ENCODE measurements at places on chromosomes 11 and 22. TPM values are rescaled to one million over a fixed set of nuclear protein-coding genes. Genes with fewer than 3 reads are reported as not detected.

DNAJB7 gene
- not detected for total RNA-seq

SYT12 gene
- total RNA-seq = 0.41 TPM

TMEM179B gene
- 17.1 TPM for total RNA-seq

BLID gene
- total RNA-seq = 1.2 TPM

SESN3 gene
- total RNA-seq = 62.4 TPM

DNA sequence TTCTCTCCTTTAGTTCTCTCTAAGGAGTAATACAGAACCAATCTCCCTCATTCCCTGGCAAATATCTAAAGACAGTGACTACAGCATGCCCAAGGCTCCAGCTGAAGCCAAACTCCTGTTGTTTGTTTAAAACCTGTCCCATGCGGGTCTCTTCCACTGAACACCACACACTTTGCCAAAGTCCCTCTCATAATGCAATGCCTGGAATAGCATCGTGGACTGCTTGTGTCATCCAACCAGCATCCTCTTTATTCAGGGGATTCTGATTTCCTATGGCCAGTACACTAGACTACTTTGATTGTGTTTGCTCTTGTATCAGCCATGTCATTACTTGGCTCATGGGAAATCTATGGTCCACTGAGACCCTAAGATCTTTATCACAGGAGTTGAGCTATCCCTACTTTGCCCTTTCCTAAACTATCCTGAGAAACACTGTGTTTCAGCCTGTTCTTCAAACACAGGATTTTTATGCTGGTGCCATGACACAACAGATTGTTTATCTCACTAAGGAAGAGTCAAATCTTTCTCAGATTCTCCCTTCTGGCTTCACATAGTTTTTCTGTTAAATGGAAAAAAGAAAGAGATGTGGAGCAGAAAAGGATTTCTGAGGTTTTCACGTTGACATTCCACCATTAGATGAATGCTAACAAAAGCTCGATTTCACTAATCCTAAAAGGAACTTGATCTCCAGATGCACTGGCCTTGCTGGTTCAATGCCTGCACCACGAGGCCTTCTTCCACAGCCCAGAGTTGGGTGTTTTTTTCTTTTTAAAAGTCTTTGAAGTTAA lies 15.9 kb upstream of the IRAG1 start:
- no peak for DNase-seq

DNA sequence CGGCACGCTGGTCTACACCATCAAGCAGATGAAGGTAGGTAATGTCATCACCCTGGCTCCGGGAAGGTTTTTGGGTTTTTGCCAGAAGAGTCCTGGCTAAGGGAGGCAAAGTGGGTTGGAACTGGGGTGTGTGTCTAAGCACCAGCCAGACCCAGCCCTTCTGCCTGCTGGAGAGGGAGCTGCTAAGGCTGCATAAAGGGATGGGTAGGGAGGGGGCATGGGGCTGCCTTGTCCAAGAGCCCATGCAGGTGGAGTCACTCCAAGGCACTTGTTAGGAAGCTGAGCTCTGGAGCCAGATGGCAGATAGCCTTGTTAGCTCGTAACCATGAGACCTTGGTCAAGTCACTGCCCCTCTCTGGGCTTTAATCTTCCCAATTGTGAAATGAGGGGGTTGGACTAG lies 48.0 kb downstream of the TIMP3 start:
- DNase-seq = no peak

GRCh38 chr22:45009606-45010531 lies at the start of gene PHF21B:
Gene PHF21B (minus strand): TSS chr22:45010005. CDS start chr22:45009549, 456 bp downstream.
- DNase-seq = peak; percentile 85

DNA sequence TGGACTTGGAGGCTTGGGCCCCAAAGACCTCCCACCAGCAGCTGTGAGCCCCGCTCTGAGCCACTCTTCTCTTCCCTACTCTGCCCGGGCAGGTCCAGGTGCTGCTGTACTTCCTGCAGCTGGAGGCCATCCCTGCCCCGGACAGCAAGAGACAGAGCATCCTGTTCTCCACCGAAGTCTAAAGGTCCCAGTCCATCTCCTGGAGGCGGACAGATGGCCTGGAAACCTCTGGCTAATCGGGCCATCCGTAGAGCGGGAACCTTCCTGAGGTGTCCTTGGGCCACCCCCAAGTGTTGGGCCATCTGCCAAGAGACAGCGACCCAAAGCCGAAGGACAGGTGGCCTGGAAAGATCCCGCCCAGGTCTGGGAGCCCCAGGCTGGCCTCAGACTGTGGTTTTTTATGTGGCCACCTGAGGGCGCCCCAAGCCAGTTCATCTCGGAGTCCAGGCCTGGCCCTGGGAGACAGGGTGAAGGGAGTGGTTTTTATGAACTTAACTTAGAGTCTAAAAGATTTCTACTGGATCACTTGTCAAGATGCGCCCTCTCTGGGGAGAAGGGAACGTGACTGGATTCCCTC lies 135.1 kb downstream of the BCR start:
- DNase-seq = no peak

DNA sequence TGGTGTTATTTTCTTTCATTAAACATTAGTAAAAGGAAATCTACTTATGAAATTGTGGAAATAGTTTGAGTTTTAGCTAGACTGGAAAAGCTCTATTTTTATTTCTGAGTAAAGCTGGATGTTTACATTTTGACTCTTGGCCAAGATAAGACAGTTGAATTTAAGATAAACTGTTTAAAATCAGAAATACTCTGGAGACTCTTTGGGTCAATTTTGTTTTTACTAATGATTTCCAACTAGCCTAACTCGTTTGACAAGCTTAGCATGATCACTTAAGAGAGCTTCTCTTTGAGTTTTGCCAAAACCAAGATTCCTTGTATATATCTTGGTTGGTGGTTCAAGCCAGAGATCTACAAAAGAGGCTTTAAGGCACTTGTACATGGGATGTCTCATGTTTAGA lies 724.8 kb upstream of the LUZP2 start:
- no peak for DNase-seq

- peak; percentile 1 for DNase-seq
Observed at GRCh38 chr11:17651061-17651460, 68.3 kb upstream of the MYOD1 start.

- DNase-seq = no peak
Observed at GRCh38 chr22:48845356-48845936, 982.2 kb downstream of the BRD1 start.

DNA sequence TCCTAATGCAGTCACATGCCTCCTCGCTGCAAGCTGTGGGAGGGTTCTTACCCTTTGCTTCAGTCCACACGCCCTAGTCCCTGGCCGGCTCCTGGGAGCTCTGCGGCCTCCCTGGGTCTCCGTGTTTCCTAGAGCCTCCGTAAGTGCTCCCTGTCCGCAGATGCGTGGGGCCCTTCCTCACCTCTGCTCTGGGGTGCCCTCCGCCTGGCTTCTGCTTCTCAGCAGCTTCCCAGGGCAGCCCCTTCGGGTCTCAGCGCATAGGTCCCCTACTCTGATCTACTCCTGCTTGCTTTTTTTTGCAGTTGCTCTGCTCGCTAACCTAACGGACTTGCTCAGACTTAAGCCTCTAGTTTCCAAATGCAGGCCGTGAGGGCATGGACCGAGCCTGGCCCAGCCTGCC lies 22.4 kb downstream of the CAPN1 start:
- DNase-seq = no peak

- no peak for DNase-seq
Observed at GRCh38 chr11:127844876-127845275, 742.5 kb downstream of the ETS1 start.

GRCh38 chr22:44879301-44879680 lies 126.9 kb downstream of the ARHGAP8 start:
- no peak for DNase-seq

DNA sequence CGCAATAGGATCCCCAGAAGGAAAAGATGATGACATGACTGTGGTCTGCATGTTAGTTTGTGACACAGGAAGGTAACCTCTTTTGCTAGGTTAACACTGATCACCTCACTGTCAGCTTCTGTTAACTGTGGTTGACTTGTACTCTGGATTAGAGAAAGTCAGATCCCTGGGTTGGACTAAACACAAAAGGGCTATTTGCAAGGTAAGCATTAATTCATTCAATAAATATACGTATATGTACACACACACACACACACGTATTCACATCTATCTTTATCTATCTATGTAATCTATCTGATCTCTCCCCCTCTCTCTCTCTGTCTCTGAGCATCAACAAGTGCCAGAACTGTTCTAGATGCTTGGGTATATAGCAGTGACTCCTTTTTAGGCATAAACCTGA lies 136.1 kb upstream of the SNX19 start:
- no peak for DNase-seq

DNA sequence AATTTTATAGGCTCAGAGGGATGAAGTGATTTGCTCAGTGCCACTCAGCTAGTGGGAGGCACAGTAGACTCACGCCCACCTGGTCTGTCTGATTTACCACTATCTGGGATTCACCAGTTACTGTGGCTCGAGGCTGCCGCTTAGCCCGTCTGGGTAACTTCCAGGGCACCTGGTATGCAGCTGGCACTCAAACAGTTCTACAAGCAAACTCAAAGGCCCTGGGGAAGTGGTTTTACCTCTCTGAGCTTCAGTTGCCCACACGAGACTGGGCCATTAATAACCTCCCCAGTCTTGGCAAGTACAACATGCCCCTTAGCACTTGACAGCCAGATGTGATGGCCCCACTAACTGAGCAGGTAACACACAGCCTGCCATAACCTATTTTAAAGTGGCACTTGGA lies 2.6 kb downstream of the GDPD5 start:
- no peak for DNase-seq

GRCh38 chr11:88579466-88579865 lies 241.9 kb upstream of the CTSC start:
- DNase-seq = no peak

DNA sequence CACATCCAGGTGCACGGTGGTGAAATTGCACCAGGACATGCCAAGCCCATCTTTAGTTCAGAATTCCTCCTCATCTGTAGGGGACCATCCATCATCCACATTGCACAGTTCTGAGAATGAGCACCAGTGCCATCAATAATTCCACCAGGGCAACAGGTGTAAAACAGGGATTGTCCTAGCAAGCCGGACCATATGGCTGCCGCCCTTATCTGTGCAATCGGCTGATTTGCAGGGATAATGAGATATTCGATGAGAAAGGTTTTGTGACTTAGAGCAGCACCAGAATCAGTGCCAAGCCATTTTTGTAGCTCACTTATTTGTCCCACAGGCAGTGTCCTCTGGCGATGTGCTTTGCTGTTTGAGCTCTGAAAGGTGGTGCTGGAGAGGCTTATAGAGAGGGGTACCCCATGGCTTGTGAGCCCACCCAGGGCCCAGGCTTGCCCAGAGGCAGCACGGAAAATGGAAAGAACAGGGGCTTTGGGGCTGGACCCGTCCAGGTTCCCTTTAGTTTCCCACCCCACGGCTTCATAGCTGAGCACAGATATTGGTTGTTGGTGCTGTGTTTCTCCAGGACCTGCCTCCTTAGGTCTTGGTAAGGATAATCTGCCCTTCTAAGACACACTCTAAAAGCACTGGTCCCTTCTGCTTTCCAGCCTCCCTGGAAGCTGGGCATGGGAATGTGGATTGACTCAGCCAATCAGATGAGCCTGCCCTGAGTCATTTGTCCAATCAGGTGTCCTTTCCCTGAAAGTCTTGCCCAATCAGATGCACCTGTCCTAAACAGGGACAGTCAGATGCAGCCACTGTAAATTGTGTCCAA lies 84.0 kb upstream of the SHANK2 start:
- DNase-seq = no peak

DNA sequence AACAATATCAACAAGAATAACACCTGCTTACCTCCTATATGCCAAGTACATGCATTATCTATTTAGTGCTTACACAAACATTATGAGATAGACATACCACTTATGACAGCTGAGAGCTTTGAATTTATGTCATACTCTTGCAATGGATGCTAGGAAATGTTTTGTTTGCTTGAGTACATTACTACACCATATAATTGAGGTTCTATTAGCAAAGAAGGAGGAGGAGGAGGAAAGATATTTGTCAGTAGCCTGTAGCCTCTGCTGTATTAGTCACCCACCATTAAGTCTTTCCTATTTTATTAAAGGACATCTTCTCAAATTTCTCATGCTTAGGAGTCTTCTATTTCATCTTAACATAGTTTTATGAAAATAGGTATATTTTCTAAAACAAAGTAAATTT lies 6.4 kb downstream of the ANO5 start:
- DNase-seq = no peak

DNA sequence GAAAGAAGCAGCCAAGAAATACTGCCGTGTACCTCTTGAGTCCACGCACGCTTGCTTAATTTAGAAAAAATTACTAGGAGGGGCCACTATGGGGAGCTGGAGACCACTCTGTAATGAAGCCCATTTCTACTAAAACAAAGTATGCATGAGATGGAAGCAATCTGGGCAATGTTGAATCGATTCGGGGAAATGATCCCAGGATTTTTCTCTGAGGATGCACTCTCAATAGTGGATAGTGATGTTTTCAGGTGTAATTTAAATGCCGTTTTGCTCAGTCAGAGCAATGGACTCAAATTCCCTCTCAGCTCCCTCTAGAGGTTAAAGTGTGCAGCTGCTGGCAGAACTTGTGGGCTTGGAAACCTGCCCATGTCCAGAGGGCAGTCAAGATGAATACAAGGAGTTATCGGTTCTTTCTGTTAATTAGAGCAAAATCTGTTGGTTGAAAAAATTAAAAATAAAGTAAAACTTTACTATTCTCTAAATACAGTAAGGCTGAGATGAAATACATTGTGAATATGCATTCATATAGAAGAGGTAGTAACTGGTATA lies 64.1 kb downstream of the ME3 start:
- no peak for DNase-seq

GRCh38 chr11:61012737-61013215 lies 41.3 kb downstream of the CD6 start:
- no peak for DNase-seq

Measured in frontal cortex (tissue), 4 donors.